ENCODE measurements at places on chromosomes 1 and 21.

DNA sequence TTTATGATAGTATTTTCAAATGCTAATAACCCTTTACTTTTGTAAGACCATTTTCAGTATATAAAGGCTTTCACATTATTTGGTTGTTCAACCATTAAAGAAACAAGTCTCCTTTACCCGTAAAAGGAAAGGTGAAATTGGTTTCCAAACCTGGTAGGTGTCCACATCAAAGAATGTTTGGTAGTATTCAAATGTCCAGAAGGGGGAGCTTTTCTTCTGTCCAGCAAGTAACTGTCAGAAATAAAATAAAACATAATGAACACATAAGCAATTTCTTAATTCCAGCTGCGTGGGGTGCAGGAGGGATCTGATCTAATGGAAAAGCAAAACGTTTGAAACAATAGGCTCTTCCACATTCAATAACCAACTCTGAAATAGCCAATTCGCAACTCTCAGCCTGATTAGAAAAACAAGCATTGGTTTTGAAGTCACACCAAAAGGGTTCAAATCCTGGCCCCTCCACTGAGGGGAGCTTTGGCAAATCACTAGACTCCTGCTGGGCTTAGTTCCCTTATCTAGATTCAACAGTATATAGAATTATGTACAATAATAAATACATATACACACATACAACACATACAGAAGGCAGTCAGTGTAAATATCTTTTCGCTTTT is 11.0 kb downstream of the YIPF1 start:
- no peak for DNase-seq

DNA sequence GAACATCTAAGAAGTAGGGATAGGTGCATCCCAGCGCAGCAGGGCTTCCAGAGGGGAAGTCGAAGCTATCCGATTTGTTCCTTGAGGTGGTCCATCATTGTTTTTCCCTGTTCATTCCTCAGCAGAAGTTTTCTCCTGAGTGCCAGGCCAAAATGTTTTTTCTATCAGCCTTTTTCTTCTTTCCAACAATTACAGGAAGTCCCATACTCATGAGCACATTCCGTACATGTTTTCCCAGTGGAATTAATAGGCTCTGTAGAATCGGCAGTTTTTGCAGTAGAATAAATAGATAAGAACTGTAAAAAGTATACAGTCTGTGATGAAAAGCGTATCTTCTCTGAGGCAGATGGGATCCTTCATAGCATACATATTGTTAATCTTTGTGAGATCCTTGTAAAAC is 24.8 kb downstream of the CD101 start:
- DNase-seq = no peak

DNA sequence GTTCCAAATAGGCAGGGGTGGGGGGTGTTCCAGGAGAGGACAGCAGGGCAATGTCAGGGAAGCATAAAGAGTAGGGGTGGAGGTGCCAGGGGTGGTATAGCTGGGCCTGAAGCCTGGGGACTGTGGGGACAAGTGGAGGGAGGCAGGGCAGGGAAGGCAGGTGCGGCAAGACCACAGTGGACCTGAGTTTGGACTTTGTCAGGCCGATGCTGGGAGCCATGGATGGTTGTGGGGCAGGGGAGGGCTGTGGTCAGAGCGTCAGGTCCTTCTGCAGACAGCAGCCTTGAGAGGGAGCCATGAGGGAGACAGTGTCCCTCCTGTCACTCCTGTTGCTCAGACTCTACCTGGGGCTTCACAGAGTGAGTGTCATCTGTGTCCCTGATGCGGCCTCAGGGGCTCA is 320.3 kb downstream of the PTPRU start:
- DNase-seq = no peak

- DNase-seq = no peak
Measured at GRCh38 chr1:229561141-229561540, 2.6 kb upstream of the ABCB10 start.

- no peak for DNase-seq
Measured at GRCh38 chr1:7375781-7376660, 395.1 kb upstream of the VAMP3 start.

DNA sequence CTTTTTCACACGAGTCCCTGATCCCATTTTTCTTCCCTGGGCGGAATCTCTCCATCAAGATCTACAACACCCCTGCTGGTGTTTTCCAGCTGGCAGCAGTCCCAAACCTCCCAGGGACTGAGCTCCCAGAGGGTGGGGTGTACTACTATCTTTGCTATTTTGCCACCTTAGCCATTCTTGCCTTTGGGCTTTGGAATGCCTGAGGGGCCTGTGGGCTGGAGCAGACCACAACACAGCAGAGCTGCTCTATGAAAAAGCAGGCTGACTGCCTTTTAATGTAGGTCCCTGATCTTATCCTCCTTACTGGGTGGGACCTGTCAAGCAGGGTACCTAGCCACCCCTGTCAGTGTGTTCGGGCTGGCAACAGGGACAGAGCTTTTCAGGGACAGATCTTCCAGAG is 91.9 kb downstream of the KCNT2 start:
- no peak for DNase-seq

DNA sequence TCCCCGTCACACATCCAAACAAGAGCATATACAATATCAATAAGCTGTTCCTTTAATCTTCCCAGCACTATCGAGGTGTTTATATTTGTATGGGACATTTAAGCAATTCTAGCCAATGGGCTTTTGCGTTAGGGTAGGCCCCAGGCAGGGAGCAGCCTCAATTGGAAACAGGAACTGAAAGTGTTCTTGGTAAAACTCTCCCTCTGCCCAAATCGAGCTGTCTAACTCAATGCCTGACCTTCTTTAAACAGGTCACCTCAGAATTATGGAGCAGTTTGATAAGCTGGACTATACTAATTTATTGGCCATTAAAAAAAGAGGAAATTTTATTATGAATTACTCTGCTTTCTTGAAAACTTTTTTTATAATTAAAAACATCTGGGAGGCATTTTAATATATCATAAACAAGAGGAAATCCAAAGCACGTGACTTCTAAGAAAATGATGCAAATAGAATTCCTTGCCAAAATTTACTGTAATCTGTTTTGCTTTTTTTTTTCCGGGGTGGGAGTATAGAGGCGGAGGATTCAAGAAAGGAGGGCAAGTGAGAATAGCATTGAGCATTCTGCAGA is 498.1 kb downstream of the LMO4 start:
- DNase-seq = peak; percentile 67

- DNase-seq = peak; percentile 49
Measured at GRCh38 chr1:36625935-36626310, 143.2 kb upstream of the CSF3R start.

GRCh38 chr1:18932879-18933278 is 23.6 kb downstream of the IFFO2 start:
- peak; percentile 6 for DNase-seq

- DNase-seq = no peak
Measured at GRCh38 chr1:61647142-61647541, 77.8 kb downstream of the TM2D1 start.

- DNase-seq = peak; percentile 38
Measured at GRCh38 chr1:30368651-30369240, 354.6 kb downstream of the MATN1 start.

- no peak for DNase-seq
Measured at GRCh38 chr1:41356752-41357151, 4.5 kb upstream of the FOXO6 start.

DNA sequence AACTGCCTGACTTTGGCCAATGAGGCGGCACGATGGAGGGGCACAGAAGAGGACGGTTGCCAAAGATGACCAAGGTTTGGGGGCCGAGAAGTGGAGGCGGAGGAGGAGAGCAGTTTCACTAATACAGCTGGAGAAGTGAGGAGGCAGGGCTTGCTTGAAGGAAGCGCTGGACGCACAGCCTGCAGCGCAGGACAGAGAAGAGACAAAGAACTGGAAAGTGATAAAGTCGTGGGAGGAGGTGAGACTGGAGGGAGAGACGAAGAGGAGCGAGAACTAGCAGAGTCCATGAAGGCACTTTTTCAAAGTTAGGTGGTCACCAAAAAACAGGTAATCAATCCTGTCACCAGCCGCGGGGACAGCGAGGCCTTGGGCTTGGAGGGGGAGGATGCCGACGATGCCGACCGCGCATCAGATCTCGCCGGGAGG is 771 bp downstream of the PACC1 start:
- DNase-seq = peak; percentile 94

GRCh38 chr1:43864111-43865045 is 69.2 kb upstream of the ARTN start:
- DNase-seq = no peak

DNA sequence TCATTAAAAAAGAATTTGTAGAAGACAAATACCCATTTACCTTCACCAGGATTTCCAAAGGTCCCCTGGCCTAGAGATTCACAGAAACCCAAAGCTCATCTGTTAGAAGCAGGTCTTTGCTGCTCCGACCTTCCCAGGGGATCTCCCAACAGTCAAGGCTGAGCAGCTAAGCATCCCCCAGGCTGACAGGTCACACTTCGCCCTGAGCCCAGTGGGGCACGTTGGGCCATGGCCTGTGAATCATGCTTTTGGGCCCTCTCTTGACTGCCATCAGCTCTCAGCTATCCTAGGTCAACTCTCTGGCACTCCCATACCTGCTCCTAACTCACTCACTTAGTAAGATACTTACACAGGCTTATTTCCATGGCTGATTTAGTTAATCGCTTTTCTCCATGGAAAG is 157.7 kb downstream of the DSCAM start:
- DNase-seq = no peak

DNA sequence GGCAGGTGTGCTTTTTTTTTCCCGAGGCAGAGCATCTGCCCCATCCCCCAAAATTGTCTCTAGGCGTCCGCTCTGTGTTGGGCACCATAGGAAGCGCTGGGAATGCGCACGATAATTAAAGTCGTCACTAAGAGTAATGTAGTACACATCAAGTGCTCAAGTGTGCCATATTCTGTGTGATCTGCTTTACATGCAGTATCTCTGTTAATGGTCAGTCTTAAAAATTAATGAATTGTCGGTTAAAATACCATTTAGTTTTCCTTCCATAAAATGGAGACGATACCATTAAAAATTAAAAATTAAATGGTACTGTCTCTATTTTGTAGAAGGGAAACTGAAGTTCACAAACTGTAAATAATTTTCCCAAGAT is 544 bp upstream of the CCT8 start:
- DNase-seq = no peak

- DNase-seq = no peak
Measured at GRCh38 chr1:86750530-86750929, 46.2 kb downstream of the SH3GLB1 start.

GRCh38 chr1:83807821-83808220 is 191.1 kb downstream of the TTLL7 start:
- no peak for DNase-seq

DNA sequence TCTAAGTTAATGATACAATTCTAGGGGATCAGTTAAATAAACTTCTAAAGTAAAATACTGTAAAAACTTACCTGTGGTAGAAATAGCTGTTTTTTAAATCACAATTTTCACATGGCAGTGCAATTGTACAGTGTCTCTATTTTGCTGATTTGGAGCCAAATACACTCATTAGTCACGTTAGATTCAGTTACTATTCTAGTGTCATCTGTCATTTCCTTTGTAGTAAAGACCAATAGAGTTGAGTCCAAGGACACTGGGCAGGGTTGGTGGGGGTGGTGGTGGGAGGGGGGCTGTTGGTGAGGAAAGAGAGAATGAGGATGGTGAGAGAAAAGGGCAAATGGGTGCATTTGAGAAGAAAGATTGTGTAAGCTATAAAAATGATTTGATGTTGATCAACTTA is 33.6 kb downstream of the CD55 start:
- no peak for DNase-seq

DNA sequence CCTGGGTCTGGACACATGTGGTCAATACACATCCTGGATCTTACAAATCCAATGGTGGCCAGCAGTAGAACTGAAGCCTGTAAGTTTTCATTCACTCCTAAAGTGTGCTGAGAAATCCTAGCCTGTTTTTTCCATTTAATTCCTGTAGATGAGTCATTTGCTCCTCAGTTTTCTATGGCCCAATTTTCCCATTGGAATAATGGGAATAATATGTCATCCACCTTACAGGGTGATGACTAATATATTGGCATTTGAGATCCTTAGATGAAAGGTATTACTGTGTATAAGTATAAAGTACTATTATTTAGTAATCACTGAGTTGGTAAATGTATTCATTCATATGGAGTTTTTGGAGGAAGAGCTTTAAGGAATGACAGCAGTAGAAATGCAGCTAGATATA is 89.7 kb upstream of the ADAR start:
- DNase-seq = no peak

GRCh38 chr21:20639026-20639425 is 359.2 kb upstream of the NCAM2 start:
- no peak for DNase-seq

GRCh38 chr1:235014756-235015155 is 113.9 kb downstream of the TOMM20 start:
- no peak for DNase-seq

GRCh38 chr1:231272173-231272572 is 31.2 kb downstream of the GNPAT start:
- DNase-seq = no peak

DNA sequence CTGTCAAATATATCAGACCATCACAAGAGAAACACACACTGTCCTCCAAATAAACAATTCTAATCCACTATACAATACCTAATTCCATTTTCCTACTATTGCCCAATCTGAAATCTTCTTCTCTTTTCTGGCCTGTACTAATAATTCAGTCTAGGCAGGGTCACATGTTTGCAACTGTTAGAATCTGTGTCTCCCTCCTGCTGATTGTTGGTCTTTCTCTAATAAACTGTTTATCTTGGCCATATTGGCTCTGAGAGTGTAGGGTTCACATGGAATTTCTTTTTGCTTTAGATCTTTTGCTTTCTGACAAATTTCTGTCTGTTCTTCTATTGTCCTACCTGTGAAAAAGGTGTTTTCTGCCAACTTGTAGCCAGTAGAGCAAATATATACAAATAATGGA is 319.9 kb upstream of the ADAMTS5 start:
- no peak for DNase-seq

DNA sequence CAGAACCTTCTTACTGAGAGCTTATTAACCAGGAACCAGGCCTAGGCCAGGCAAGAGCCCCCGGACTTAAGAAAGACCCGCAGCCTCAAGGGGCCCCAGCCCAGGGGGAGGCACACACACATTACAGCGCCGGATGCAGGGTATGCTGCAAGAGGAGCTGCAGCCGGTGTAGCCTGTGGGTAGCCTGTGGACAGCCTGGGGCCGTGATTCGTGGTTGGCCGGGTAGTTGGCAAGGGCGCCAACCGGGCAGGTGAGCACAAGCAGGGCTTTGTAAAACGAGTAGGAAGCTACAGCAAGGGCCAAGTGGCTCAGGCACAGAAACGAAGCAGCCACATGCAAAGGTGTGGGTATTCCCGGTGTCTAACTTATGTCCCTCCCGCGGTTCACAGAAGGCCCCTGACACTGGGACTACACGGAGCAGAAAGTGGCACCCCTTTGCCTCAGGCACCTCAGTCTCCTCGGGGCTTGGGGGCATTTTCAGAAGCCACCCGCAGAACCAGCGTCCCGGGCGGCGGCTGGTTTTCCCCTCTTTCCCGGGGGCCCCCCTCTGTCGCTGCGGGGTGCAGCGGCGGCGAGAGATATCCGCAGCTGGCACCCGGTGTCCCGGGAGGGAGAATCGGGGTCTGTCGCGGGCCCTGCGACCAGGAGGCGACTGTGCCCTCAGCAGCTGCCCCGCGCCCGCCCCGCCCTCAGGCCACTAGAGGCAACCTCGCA is 40.8 kb downstream of the KIAA1614 start:
- DNase-seq = peak; percentile 84

GRCh38 chr1:24713736-24714135 is 31.5 kb upstream of the CLIC4 start:
- no peak for DNase-seq
